ENCODE measurements at places on chromosomes 3 and 15.

- DNase-seq, result no peak
These were observed 141.7 kb downstream of the PDCD6IP start for GRCh38 chr3:33940149-33940548.

- DNase-seq, result no peak
These were observed 31.0 kb downstream of the FGD5 start for GRCh38 chr3:14849638-14850230.

DNA sequence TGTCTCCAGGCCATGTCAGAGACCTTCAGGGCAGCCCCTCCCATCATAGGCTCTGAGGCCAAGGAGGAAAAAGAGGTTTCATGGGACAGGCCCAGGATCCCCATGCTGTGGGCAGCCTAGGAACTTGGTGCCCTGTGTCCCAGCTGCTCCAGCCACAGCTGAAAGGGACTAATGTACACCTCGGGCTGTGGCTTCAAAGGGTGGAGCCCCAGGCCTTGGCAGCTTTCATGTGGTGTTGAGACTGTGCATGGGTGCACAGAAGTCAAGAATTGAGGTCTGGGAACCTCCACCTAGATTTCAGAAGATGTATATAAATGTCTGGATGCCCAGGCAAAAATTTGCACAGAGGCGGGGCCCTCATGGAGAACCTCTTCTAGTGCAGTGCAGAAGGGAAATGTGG lies 6.6 kb upstream of the SSR3 start:
- DNase-seq, result no peak

DNA sequence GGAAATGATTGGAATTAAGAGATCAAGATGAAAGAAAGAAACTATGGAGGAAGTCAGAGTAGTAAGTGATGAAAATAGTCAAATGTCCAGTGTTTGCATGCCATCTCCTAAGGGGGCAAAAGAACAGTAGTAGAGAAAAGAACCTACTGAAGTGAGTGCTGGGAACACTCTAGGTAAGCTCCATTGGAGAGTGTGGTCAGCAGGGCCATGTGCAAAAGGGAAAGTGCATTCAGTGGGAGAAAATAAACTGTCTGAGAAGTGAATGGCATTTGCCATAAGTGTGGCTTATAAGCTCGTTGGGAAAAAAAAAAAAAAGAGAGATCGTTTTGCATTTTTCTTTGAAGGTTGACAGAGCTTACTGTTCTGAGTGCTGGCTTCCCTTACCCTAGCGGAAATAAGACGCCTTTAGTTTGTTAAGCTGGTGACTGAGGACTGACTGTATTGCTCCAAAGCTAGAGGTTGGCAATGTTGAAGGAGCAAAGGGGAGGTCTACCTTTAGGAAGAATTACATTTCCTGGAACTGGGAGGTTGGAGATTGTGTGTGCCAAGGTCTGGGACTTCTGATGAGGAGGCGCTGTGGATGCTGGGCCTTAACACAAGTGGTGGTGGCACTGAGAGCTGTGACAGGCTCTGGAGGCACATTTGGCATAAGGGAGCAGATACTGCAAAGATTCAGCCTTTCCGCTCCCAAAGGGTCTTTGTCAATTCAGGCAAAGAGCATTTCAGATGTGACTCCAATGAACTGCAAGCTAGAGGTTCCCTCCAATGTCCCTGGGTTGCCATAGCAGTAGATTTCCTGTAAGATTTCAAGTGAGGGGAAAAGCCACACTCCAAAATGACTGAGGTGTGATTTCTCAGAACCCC lies 287.8 kb upstream of the SATB1 start:
- no peak for DNase-seq

DNA sequence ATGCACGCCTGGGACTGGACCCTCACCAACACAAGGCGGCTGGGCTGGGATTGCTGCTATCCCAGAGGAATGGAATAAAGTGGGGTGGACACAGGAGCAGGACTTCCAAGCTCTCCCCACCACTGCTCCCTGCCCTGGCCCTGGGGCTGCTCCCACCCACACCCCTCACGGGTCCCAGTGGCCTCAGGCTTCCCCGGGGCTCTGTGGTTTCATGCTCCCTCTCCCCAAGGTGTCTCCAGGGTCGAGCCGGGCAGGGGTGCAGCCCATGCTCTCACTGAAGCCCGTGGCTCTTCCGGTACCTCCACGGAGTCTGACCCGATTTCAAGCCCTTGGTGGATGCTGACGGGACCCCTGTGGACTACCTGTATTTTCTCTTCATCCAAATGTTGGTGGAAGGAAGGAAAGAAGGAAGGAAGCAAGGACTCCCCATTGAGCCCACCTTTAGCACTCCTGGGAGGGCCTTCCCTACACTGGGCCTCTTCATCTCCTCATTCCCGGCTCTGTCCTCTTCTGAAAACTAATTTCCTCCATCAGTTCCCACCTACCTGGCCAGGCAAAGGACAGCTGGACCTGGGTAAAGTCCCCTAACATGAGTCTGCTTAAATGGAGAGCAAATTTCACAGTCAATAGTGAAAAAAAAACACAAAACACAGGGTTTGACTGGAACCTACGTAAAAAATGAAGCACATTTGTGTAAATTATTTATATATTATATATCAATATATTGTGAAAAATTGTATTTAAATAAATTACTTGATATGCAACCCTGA lies 44.0 kb upstream of the PCSK6 start:
- no peak for DNase-seq

DNA sequence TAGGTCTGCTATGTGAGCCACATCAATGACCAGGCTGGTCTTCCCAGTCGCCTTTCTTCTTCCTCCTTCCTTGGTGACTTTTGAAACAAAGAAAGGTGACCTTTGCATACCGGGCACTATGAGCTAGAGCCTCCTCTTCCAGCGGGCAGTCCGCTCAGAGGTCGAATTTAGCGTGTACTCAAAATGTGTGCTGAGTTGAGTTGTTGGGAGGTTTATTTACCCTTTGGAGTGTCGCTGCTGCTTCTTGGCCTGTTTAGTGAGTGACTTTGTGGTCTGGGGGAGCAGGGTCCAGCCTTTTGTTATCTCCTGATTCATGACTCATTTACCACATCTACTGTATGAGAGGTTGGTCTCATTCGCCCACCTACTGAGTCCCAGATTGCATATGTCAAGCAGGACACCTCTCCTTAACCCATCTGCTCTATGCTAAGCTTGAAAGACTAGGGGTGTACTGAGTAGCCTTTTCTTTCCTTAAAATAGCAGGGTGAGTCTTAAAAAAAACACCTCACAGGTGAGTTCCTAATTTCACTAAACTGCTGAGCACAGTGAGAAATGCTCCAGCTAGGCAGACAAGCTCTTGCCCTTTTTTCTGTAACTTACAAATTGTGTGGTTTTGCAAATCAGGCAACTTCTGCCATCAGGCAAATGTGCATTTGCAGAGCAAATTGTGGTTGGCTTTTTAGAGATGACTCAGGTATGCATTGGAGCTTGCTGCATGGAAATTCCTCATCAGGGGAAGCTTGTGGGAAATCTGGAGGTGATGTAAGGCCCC lies 3.2 kb upstream of the SIAH2 start:
- DNase-seq, result no peak

DNA sequence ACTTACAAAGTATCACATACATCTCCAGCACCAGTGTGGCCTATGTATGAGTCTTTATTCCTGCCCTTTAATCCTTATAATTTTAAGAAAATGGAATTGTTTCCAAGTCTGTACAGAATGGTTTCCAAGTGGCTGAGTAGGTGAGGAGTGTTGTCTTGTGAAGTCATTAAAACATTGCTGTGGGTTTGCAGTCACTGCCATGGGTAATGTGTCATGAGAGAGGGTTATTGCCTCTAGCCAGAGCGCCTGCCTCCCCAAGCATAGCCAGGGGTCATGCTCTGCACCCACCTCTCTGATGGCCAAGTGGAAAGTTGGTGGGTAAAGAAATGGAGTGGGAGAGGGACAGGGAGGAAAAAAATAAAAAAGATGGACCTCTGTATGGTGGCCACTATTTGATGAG lies 25.3 kb downstream of the TRAK1 start:
- no peak for DNase-seq

- no peak for DNase-seq
These were observed 7.6 kb downstream of the CORO2B start for GRCh38 chr15:68586274-68586961.

DNA sequence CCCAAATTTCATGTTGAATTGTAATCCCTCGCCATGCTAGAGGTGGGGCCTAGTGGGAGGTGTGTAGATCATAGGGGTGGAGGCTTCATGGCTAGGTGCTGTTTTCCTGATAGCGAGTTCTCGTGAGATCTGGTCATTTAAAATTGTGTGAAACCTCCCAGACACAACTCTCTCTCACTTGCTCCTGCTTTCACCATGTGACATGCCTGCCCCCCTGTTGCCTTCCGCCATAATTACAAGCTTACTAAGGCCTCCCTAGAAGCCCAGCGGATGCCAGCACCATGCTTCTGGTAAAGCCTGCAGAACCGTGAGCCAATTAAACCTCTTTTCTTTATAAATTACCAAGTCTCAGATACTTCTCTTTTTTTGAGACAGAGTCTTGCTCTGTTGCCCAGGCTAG lies 36.0 kb downstream of the CCDC54 start:
- DNase-seq, result no peak

GRCh38 chr3:124504332-124505059 lies 225.8 kb upstream of the UMPS start:
- no peak for DNase-seq

GRCh38 chr15:77402740-77403379 lies 17.0 kb downstream of the PEAK1 start:
- DNase-seq, result no peak

GRCh38 chr3:48548729-48549705 lies 7.6 kb downstream of the PFKFB4 start:
- DNase-seq, result peak; percentile 69

GRCh38 chr3:143084856-143085731 lies 34.5 kb upstream of the CHST2 start:
- no peak for DNase-seq

- DNase-seq, result no peak
These were observed 49.8 kb downstream of the RSRC1 start for GRCh38 chr3:158159714-158160113.

- DNase-seq, result no peak
These were observed 38.6 kb downstream of the SUCNR1 start for GRCh38 chr3:151912028-151912427.

- no peak for DNase-seq
These were observed 224.2 kb upstream of the CFAP20DC start for GRCh38 chr3:59273976-59274375.

- DNase-seq, result no peak
These were observed 34.1 kb upstream of the HES1 start for GRCh38 chr3:194101592-194102432.

GRCh38 chr3:196609343-196609775 lies 30.1 kb upstream of the NRROS start:
- DNase-seq, result peak; percentile 92

GRCh38 chr3:144102421-144102820 lies 130.8 kb downstream of the DIPK2A start:
- no peak for DNase-seq

DNA sequence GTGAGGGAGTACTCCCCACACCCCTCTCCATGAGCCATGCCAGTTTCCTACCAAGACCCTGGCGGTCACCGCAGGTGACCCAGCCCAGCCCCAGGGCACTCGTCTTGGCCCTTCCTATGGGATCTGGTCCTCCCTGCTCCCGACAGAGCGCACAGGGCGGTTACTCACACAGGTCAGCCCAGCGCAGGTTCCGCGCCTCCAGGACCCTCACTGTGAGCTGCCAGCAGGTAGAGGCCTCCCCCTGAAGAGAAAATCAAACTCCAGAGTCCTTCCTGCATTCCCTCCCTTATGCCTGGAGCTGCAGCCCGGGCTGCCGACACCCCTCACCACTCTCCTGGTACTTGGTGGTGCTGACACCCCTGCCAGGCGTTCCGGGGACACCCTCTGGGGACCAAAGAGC lies 6.9 kb downstream of the PLA2G4D start:
- DNase-seq, result no peak

GRCh38 chr3:108602249-108602934 lies 12.9 kb downstream of the DZIP3 start:
- no peak for DNase-seq

DNA sequence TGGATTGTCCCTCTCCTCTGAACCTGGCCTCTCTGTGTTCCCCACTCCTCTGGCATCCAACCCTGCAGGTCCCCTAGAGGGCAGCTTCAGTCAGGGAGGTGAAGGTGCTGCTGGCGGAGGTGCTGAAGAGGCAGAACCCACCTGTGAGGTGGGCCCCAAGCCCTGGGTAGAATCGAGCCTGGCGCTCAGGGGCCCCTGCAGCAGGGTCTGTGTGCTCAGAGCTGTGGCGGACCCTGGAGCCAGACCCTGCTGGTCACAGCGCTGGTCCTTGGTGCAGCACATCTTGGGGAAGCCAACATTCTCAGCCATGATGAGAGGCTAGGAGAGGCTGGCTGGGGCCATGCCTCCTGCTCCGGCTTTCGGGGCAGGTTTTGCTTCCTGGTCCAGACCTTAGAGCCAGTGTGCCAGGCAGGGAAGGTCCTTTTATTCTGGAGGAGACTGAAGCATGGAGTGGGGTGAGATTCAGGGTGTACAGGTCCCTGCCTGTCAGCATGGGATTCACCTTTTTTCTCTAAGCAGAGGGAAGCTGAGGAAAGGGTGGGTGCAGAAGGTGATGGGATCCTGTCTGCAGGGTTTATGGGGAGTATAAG lies 54.7 kb upstream of the TAMM41 start:
- no peak for DNase-seq

DNA sequence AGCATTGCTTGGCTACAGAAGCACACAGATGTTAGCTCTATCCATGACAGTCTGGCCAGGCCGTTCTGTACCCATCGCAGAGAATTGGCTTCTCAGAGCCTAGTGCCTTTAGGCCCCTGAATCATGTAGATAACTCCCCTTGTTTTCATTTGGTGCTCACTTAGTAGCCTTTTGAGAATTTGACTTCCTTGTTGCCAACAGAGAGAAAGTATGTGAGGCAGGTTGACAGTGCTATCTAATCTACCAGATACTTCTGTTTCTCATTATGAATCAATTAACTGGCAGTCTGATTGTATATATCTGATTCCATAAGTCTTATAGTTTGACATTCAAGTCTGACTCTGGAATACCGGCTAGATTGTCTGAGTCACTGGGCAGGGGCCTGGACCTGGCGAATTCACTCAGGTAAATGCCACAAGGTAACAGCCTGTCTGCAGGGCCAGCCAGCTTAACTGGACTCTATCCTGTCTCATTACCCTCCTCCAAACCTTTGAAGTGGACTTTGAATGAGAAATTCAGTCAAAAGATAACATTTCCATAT lies 160.2 kb downstream of the GHSR start:
- DNase-seq, result no peak

GRCh38 chr3:162211470-162211869 lies 714.9 kb downstream of the OTOL1 start:
- no peak for DNase-seq

- no peak for DNase-seq
These were observed 34.6 kb downstream of the SRPRB start for GRCh38 chr3:133840055-133840737.

GRCh38 chr3:14123308-14124222 lies 1.1 kb downstream of the CHCHD4 start:
- no peak for DNase-seq

- DNase-seq, result no peak
These were observed 14.4 kb downstream of the POLR2M start for GRCh38 chr15:57720867-57721266.

DNA sequence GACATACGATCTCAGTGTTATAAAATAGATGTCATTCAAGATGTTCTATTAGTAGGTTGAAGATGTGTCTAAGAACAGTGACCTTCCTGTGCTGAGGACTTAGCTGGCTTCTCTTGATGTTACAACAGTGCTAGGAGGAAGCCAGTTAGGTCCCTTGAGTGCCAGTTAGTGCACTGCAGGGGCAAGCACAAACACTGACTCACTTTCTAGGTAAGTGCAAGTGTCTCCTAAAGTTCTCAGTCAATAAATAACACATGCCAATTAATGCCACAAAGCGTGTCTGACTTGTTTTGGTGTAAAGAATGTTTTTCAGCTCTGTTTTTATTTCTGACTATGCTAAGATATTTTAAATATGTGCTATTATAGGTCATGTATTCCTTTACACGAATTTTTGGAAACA lies 211.8 kb downstream of the NAALADL2 start:
- DNase-seq, result no peak

- DNase-seq, result no peak
These were observed 370.1 kb downstream of the CNTN4 start for GRCh38 chr3:2468816-2469215.
